ENCODE measurements at places on chromosomes 1 and 21.

GRCh38 chr1:85240174-85240601 is 19.3 kb downstream of the C1orf52 start:
- no peak for DNase-seq

DNA sequence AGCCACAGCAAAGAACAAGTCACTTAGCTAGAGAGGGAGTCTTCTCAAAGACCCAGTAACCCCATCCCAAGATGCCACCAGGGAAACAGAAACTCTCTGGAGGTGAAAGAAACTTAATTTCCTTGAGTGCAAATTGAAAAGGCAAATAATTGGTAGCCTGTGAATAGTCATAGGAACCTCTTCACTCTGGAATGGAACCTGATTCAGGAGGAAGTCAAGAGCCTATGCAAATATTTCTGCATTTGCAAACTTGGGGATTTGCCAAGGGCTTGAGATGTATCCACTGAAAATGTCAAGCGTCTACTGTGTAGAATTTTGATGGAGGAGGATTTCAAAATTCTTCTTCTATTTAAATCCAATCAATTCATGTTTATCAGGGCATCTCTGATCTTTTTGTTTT is 5.7 kb downstream of the HIVEP3 start:
- no peak for DNase-seq

GRCh38 chr1:42282867-42283583 is 52.0 kb downstream of the FOXJ3 start:
- DNase-seq, result no peak

DNA sequence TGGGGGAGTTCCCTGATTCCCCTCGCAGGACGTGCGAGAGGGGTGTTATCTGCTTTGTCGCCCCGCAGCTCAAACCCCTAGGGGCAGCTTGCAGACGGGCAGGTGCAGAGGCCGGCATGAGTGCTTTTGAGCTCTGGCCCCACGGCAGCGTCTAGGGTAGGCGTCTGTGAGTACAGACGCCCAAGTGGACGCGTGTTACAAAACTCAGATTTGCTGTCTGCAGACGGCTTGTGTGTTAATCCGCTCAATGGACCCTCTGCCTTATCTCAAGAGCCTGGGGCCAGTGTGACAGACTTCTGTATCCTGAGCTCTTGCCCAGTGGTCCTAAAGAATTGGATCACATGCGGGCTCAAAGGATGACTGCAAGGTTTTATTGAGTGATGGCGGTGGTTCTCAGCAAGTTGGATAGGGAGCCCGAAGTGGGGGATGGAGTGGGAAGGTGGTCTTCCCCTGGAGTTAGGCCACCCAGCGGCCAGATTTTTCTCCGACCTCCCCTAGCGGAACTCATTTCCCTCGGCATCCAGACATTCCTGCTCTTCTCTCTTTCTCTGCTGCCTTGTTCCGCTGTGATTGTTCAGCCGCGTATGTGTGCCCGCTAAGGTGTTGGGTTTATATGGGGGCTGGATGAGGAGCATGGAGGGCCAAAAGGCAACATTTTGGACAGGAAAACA is 9.4 kb downstream of the CFHR4 start:
- no peak for DNase-seq

- no peak for DNase-seq
Measured at GRCh38 chr1:66331658-66332547, 202.1 kb upstream of the SGIP1 start.

DNA sequence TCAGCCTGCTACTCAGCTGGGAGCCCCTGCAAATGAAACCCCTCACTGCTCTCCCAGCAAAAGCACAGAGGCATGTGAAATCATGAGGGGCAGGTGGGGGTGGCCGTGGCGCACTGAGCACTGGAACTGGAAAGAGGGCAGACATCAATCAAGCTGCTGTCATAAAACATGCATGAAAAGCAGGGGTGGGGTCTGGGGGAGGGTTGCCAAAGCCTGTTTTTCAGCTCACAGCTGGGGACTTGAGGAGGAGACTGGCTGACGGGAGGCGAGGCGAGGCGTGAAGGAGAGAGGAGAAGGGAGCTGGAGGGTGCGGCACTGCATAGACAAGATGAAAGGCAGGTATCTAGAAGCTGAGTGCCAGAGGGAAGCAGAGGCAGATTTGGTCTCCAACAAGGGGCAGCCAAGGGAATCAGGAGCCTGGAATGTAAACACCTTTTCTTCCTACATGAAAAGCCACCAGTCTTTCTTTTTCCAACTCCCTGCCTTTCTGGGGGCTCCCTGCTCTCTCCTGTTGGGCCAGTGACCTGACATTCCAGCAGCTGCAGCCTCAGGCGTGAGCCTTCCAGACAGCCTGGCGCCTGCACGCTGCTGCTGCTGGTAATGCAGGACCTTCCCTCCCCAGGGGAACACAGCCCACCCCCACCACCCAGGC is 87.0 kb downstream of the NMNAT2 start:
- DNase-seq, result no peak

Measured in activated gamma-delta T cell (primary cell).